ENCODE measurements at places on chromosomes 4 and X.

DNA sequence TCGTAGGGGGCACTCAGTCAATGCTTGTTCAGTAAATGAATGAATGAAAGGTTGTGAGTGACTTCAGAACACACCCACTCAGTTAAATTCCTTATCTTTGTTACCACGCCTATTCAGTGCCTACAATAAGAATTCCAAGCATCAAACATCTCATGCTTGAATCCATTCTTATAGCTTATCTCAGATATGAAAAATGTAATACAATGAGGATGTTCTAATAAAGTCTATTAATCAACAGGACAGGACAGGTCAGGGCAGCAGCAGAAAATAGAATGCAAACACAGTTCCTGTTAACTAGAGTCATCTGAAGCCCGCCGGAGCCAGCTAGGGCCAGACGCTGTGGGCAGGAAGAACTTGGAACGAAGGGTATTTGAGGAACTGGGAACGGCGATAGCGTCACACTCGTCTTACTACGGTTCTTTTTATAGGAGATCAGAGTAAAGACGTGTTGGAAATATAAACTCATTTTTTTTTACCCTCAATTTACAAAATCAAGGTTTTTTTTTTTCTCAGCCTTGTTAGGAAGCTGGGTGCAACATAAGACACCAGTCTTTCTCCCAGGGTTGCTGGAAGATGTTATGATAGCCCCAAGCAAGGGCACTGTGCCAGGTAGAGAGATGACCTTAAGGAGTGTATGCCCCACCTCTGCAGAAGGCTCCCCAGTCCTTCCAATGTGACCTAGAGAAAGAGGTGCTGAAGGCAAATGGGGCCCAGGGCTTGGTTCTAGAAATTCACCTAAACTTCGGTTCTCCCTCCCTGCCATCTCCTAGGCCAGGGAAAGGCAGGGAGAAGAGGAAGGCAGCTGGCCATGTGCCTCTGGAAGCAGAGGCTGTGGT is 48.3 kb downstream of the SEL1L3 start:
- DNase-seq, result no peak

GRCh38 chrX:101655534-101655933 is 4.1 kb downstream of the ARMCX2 start:
- no peak for DNase-seq

DNA sequence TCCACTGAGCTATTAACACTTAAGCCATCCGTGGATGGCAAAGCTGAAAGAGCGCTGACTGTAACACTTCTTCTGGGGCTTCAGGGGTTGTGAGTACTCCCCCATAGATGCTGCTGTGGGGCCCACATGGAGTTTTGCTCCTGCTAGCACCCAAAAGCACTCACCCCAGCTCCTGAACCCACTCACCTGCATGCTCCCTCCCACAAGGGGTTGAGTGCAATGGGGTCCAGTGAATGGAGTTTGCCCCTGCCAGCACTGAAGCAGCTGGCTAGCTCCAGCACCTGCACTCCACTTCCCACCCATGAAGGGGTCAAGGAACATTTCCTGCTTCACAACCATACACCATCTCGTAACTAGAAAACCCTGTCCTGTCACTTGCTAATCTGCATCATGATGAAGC is 78.9 kb downstream of the IL21 start:
- peak; percentile 59 for DNase-seq

DNA sequence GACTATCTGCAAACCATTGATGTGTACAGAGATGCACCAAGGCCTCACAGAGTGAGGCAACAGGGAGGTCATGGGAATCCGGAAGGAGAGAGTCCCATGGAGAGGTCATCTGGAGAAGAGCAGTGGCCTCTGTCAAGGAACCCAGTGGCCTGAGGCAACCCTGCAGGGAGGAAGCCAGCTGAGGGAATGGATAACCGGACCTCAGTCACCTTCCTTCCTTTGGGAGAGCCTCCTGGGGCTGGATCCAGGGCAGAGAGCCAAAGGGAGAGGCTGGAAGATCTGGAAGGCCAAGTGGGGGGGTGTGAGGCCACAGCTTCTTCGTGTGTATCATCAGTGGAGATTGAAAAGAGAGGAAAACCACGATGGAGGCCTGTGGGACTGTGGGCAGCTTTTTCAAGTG is 24.3 kb upstream of the CD38 start:
- no peak for DNase-seq

- no peak for DNase-seq
Measured at GRCh38 chr4:168931215-168931650, 78.8 kb downstream of the CBR4 start.
